GDM1 (cell line): ENCODE measurements at places on chromosomes 4 and X.

GRCh38 chr4:88752076-88752463, 54.4 kb upstream of the NAP1L5 start:
- no peak for DNase-seq

DNA sequence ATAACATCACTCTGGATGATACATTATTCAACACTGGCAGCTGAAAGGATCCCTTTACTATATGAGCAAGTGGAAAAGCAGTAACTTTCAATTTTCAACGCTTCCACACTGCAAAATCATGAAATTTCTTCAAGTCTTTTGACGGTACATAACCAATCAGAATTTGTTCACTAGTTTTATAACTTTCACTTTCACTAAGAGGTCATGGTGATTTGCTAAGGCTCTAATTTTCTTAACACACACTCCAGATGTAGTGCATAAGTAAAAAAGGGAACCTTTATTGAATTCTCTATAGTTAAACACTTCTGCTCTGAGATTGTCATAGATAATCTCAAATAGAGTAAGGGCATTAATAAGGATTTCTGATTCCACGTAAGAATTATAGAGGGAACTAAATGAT, 4.1 kb downstream of the ARMCX2 start:
- DNase-seq = no peak

DNA sequence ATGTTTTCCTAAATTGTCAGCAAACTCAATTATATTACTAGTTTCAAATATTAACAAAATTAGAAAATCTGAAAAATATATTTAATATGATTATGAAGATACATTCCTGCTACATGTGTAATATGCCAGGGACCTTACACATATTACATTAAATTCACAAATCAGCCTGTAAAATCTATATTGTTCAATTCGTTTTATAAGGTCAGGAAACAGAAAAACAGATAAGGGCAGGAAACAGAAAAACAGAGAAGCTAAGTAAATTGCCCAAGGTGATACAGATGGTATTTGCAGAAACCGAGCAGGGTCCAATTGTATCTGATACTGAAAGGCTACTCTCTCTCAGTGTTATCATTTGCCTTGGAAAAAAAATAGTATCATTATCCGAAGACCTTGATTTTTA, 739.0 kb downstream of the DMD start:
- no peak for DNase-seq

DNA sequence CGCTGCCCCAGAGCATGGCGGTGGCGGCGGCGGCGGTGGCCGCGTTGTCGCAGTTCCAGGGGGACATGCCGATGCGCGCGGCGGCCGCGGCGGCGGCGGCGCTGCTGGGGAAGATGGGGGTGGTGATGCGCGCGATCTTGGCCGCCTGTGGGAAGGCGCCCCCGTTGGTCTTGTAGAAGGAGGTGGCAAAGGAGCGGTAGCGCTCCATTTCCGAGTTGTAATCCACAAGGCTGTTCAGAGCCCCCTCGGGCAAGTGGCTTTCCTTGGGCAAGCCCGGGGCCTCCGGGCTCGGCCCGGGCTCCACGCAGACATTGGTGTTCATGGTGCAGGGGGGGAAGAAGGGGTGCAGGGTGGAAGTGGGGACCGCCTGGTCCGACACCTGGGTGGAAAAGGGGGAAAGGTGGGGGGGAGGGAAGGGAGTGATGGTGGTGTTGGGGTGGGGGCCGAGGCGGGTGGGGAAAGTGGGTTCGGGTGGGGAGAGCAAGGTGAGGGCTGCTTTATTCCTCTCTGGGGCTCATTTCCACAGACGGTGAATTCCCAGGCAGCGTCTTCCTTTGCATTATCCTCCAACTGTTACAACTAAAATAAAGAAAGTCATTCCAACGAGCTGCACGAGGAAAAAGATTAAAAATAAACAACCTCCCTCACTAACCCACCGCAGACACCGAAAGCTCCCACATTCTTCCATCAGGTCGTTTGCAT, 3.1 kb downstream of the CXXC4 start:
- no peak for DNase-seq

- DNase-seq = no peak
Observed at GRCh38 chrX:11367609-11368430, 74.6 kb downstream of the AMELX start.
